HFFc6 (cell line): ENCODE measurements at places on chromosomes 7 and 10. TPM values are rescaled to one million over a fixed set of nuclear protein-coding genes. Genes with fewer than 3 reads are reported as not detected.
A peak's percentile ranks its signal among the peaks of the same experiment; 100 is the strongest.

Gene DOCK1
- total RNA-seq = 50.6 and 53.4 TPM in 2 replicates

Gene WASHC2A
- 38.1 to 44.4 TPM (median 40.1 TPM) in 3 replicates for total RNA-seq

DNA sequence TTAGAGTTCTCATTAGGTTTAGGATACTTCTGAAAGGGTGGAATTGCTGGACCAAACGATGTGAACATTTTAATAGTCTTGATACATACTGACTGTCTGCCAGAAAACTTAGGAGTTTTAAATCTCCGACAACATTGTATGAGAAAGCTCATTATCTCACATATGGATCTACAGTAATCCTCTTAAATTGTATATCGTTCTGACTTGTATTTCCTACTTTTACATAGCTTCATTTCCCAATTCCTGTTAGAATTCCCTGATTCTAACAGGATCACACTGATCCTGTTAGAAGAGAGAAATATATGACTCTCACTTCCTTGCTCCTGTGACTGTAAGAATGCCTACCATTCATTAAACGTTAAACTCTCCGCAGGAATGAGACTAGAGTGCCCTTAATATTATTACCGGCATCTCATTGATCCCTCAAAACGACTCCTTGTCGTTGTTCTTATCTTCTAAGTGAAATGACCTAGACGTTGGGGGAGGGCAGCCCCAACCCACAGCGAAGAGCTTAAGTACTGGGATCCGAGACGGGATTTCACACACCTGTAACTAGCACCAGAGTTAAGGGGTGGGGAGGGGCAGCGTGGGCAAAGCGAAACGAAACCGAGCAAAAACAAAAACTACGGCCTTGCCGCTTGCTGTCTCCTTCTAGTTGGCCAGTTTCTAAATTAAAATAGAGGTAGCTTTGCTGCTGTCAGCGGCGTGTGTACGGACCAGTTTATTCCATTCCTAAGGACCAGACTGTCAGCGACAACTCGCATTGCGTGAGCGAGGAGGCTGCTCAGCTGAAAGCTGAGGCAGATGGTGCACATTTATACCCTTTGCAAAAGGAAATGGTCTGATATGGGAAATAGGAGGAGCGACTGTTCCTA is 678 bp upstream of the TMEM106B start:
- H3K4me3 ChIP-seq = peak overlapping the region; percentile 96
- peaks cover 21% of the 10 kb centered on the region for H3K4me1 ChIP-seq
- DNase-seq = no peak
- peak overlapping the region; percentile 74 for H3K27ac ChIP-seq
- peaks cover 6% of the 10 kb centered on the region for H3K27me3 ChIP-seq
- no peaks in the 10 kb centered on the region for H3K36me3 ChIP-seq

DNA sequence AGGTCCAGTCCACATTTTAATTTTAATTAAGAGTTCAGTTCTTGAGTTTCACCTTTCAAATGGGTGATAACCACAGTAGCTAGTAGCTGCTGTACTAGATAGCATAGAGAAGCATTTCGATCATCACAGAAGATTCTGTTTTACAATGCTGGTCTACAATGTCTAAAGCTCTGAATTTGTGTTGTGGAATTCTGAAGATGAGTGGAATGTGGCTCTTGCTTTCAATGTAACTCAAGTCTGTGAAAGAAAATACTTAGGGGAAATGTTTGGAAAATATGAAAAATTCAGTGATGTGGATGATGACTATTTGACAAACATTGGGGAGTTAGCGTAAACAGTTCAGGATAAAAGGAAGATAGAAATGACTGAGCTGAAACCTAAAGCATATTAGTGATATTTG is 139.4 kb downstream of the GNAT3 start:
- H3K36me3 ChIP-seq = peaks cover 14% of the 10 kb centered on the region
- peak; percentile 67 for DNase-seq
- H3K4me1 ChIP-seq = peaks cover 27% of the 10 kb centered on the region
- no peaks in the 10 kb centered on the region; the same call in 1 of the 2 replicates for H3K27me3 ChIP-seq
- peak overlapping the region; percentile 6; the same call in 1 of the 2 replicates for H3K4me3 ChIP-seq

- H3K4me3 ChIP-seq = no peak overlapping the region
- H3K36me3 ChIP-seq = peaks cover 12% of the 10 kb centered on the region
- peaks cover 2% of the 10 kb centered on the region for H3K27me3 ChIP-seq
These were observed 116.8 kb downstream of the HIPK2 start for GRCh38 chr7:139661043-139661440.

DNA sequence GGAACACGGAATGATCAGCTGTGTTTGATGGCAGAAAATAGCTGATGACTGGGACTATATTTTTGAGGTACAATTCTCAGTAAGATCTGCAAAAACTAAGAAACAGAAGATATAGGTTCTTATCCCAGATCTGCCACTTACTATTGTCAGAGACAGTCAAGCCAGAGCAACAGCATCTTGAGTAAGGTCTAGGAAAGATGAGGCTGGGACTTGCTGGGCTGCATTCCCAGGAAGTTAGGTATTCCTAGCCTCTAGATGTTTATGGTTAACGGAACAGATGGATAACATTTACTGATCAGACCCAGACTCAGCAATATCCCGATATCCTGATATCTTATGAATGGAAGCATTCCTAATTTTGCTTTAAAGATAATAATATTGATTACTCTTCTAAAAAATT is 68.7 kb upstream of the DNAJB12 start:
- peaks cover 23% of the 10 kb centered on the region for H3K36me3 ChIP-seq
- H3K4me3 ChIP-seq = no peak overlapping the region
- H3K4me1 ChIP-seq = no peaks in the 10 kb centered on the region
- H3K27me3 ChIP-seq = no peaks in the 10 kb centered on the region
- no peak for DNase-seq
- no peak overlapping the region for H3K27ac ChIP-seq

- H3K27me3 ChIP-seq = peaks cover 3% of the 10 kb centered on the region; the same call in 1 of the 2 replicates
- no peak overlapping the region for H3K27ac ChIP-seq
- H3K36me3 ChIP-seq = peaks cover 18% of the 10 kb centered on the region
These were observed 2.2 kb downstream of the HOXA5 start for GRCh38 chr7:27141137-27141922.

GRCh38 chr7:72805526-72806494 is 22.2 kb downstream of the TYW1B start:
- peaks cover 37% of the 10 kb centered on the region for H3K4me1 ChIP-seq
- no peaks in the 10 kb centered on the region; the same call in 1 of the 2 replicates for H3K27me3 ChIP-seq
- DNase-seq = peak; percentile 78
- peak overlapping the region; percentile 81 for H3K27ac ChIP-seq

DNA sequence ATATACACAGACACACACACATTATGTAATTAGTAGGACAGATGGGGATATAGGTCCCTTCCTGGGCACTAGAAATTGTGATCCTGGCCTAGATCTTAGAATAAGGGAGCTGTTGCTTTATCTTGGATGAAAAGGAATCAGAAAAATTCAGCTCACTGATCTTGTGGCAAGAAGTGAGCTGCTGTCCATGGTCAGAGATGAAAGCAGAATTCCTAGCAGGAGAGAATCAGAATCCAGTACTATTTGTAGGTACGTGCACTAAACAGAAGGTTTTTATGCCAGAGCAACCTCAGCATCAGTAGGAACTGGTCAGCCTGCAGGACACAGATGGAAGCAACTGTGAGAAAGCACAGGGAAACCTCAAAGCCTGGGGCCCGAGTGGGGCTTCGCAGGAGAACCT is 549.2 kb upstream of the POM121L12 start:
- H3K4me1 ChIP-seq = no peaks in the 10 kb centered on the region
- H3K36me3 ChIP-seq = no peaks in the 10 kb centered on the region
- DNase-seq = no peak
- no peak overlapping the region for H3K27ac ChIP-seq
- H3K27me3 ChIP-seq = no peaks in the 10 kb centered on the region
